ENCODE measurements at places on chromosomes 4 and X.

- DNase-seq: no peak
Measured at GRCh38 chrX:134936542-134936941, 54.2 kb upstream of the SMIM10 start.

DNA sequence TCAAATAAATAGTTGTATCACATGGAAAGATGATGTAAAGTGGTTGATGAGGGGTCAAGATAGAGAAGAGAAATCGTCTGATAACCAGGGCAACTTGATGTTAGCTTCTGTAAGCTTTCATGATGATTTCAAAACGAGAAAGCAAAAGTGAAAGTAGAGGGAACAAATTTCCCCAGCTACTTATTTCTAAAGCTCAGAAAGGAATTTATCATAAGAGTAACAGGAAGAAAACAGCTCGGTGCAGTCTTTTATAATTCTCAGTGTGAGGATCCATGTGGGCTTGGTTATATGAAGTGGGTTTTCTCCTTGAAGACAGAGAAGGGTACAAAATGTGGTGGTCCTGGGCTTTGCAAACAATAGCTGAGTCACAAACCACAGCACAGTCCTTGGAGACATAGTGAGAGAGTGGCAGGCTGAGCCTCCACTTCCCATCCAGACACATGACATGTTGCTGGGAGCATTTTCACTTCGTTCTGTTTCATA, 32.1 kb upstream of the GLRA2 start:
- DNase-seq: no peak

DNA sequence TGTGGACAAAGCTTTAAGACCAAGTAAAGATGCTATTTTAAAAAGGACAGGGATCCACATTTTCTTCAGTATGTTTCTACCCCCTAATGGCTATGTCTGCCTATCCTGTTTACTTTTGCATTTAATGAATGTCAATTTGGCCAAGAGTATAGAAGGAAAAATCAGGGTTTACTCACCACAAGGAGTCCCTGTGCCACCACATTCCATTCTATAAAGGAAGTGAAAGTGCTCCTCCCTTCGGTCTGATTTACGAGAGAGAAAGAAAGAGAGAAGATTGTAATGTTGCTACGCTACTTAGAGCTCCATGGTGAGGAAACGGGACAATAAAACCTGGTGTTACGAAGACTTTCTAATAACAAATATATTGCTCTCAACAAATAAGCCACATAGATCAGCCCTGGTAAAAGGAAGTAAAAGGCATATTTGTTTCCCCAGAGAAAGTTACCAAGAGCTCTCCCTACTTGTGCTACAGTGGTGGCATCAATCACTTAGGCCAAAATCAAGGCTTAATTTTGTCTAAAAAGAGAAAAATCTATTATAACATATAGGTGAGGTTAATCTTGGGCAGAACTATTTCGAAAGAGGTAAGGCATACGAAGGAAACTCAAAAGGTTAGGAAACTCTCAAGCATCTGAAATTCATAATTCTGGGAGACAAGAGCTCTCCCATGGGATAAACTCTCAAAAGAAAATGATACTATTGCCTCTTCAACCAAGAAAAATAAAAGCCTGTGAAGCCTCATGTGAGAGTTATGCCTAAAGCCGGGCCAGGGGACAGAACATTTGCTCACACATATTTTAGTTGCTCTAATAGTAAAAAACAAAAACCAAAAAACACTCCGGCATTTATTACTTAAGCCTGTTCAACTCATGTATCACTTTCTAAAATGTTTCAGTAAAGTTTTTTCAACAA, 29.5 kb downstream of the TAPT1 start:
- DNase-seq: no peak

GRCh38 chr4:182380771-182381181, 137.6 kb downstream of the TENM3 start:
- DNase-seq: no peak

GRCh38 chr4:18957716-18958115, 936.2 kb upstream of the LCORL start:
- no peak for DNase-seq

GRCh38 chrX:39536211-39536610, 561.5 kb downstream of the BCOR start:
- no peak for DNase-seq

- no peak for DNase-seq
Measured at GRCh38 chr4:41057467-41057866, 156.9 kb downstream of the APBB2 start.

DNA sequence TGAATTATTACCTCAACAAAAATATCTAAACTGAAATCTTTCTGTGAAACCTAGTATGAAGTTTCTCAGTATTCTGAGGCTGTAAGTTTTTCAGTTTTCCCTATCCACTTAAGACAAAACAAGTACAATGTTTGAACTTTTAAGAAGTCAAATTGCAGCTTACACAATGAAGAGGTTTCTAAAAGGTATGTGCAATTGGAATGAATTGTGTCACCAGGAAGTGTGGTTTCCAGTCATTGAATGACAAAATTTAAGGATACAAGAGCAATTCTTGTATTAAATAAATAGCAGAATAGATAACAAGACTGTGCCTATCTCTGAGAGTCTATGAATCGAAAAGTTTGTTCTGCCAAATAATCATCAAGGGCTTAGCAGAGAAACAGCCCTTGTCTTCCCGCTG, 207.3 kb downstream of the ANKRD50 start:
- no peak for DNase-seq

DNA sequence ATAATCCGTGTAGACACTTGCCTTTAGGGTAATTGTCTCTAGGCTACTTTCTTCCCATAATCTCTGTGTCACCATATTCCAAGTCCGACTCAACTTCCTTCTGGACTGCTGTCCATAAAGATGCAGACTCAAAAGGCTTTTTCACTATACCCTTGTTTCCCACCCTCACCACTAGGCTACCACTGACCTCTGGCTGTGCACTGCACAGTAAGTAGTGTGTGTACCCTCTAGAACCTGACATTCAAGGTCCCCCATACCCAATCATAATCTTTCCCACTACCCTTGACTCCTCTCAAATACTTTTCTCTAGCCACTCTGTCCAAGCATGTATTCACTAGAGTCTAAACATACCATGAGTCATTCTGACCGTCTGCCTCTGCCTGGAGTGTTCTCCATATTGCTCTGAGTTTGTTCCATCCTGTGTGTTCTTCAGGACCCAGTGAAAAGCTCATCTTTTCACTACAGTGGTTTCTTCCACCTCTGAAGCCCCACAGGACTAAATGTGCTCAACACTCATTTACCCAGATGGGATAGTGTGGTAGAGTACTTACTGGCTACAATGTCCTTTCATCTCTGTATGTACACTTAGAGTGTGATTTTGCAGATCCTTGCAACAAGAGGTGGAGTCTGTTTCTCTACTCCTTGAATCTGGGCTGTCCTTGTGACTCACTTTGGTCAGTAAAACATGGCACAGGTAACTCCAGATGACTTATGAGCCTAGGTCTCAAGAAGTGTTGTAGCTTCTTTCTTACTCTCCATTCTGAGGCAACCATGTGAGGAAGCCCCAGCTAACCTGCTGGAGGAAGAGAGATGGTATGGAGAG, 17.4 kb downstream of the JADE3 start:
- DNase-seq: no peak
